ENCODE measurements at places on chromosomes 12 and 14.

DNA sequence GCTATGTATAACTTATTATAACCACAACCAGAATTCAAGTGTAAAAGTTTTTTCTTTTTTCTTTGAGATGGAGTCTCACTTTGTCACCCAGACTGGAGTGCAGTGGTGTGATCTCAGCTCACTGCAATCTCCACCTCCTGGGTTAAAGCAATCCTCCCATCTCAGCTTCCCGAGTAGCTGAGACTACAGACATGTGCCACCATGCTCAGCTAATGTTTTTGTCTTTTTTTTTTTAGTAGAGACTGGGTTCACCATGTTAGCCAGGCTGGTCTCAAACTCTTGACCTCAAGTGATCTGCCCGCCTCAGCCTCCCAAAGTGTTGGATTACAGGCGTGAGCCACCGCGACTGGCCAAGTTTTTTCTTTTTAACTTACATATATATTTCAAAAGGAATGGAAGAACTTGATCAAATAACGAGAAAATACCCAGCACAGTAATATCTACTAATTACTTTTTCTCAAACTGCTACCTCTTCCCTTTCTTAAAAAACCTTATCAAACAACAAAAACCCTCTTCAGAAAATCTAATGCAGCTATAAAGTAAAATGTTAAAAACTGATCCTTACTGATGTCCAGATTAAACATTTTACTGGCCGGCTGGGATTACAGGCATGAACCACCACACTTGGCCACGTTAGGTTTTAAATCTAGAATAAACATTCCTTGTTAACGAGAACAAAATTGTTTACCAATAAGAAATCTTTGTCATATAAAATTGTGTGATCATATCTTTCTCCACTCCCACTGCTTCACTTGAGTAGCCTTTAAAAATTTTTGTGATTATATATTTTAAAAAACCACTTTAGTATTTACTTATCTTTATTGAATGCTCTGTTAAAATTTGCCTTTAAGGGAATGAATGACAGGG, 41.3 kb upstream of the WDR89 start:
- DNase-seq, result no peak

- DNase-seq, result peak; percentile 73
These were observed 54.4 kb upstream of the KCNA1 start for GRCh38 chr12:4855121-4855924.

GRCh38 chr12:11577658-11578260, 71.7 kb upstream of the ETV6 start:
- DNase-seq, result no peak

- DNase-seq, result no peak
These were observed 114.5 kb downstream of the HMGA2 start for GRCh38 chr12:65938807-65939206.

DNA sequence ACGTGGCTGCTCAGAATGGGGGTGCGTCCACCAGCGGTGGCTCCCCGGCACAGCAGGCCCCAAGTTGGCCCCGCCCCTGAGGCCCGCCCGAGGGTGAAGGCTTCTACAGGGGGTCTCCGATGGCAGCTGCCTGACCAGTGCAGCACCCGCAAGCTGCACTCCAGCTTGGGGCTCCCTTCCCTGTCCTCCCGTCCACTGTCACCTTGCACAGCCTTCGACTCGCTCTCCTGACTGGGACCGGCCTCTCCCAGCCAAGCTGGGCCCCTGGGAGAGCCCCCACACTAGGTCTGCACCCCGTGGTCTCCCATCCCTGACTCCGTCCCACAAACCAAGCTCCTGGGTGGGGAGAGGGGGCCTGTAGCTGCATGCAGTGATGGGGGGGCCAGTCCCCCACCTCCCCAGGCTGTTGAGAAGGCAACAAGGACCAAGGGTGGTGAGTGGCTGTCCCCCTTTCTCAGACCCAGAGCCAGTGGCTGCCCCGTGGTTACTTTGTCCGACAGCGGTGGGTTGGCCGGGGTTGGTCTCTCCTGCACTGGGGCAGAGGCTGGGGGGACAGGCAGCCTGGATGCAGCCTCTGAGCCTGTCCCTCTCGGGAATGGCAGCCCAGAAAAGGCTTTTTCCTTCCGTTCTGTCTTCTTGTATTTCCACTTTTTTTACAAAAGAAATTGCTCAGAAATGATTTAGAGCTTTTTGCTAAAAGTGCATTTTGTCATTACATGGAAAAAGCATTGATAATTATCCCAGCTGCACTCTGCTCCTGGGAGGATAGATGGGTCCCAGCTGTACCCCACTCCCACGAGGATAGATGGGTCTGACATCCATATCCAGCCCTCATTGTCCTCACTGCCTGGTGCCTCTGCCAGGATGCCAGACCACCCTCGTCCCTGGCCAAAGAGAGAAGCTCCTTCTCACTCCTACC, 217.0 kb downstream of the KIF26A start:
- no peak for DNase-seq

GRCh38 chr14:78863143-78863542, 693.0 kb downstream of the NRXN3 start:
- DNase-seq, result peak; percentile 35

DNA sequence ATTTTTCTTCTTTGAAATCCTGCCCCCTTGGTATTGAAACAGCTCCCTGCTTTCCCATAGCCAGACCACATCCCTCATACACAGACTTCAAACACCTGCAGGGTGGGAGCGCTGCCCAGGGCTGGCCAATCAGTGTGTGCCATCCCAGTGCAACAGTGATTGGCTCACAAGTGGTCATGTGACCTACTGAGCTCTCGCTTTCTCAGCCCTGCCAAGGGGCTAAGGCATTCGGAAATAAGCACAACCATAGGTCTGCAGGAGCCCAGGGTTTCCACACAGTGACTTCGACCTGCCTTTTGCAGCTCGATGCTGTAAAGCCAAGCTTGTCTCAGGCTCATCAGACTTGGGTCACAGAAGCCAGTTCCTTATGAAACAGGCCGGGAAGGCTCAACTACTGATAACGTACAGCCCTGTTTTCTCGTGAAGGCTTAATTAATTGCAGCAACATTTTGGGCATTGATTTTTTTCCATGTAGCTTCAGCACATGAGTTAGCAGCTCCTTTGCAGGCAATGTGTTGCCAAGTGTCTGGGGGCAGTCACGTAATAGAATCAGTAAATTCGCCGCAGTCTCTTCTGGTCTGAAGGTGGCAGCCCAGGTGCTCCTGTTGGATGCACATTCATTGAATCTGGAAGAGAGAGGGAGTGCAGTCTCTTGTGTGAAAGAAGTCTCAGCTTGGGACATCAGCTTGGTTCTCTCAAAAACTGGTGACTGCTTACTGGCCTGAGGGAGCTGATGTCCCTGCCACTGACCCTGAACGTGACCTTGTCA, 1091.8 kb downstream of the AACS start:
- no peak for DNase-seq

DNA sequence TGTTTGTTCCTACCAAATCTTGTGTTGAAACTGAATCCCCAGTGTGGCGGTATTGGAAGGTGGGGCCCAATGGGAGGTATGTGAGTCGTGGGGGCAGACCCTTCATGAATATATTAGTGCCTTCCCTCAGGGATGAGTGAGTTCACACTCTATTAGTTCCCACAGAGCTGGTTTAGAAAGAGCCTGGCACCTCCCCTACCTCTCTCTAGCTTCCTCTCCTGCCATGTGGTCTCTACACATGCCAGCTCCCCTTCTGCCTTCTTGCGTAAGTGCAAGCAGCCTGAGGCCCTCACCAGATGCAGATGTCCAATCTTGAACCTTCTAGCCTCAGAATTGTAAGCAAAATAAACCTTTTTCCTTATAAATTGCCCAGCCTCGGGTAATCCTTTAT, 105.8 kb downstream of the SPTSSA start:
- no peak for DNase-seq

GRCh38 chr14:23359167-23359626, 5.8 kb downstream of the EFS start:
- no peak for DNase-seq

- DNase-seq, result no peak
These were observed 60.8 kb downstream of the SLC24A4 start for GRCh38 chr14:92383805-92384204.
